ENCODE measurements at places on chromosomes 11 and 22.

DNA sequence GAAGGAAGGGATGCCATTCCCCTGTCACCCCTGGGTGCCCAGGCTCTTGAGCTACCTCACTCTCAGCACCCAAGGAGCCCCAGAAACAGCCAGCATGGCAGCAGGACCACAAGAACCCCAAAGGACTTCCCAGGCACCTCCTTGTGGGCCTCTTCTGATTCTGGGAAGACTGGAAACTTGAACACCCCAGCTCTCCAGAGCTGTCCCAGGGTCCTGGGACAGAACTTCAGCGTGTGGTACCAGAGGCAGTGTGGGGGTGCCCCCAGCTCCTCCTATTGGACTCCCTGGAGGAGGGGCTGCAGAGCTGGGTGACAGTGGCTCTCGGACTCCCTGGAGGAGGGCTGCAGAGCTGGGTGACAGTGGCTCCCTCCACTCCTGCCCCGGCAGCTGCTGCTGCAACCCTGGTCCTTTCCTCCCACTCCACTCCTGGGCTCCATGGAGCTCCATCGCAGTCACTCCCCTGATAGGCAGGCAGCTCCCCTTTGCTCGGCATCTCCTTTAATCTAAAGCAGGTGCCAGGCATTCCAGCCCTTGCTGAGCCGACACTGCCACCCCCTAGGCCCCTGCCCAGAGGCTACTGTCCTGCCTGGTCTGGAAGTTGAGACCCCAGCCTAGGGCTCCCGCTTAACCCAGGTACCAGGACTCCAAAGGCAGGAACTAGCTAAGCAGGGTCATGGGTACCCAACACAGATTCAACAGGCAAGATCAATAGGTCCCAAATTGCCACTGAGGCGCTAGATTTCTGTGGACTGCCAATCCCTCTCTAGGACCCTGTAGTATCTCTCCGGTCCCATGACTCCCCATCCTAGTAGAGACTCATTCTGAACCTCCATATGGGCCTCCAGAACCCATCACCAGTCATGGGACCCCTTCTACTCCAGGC is 2.7 kb downstream of the BCL9L start:
- DNase-seq: no peak

DNA sequence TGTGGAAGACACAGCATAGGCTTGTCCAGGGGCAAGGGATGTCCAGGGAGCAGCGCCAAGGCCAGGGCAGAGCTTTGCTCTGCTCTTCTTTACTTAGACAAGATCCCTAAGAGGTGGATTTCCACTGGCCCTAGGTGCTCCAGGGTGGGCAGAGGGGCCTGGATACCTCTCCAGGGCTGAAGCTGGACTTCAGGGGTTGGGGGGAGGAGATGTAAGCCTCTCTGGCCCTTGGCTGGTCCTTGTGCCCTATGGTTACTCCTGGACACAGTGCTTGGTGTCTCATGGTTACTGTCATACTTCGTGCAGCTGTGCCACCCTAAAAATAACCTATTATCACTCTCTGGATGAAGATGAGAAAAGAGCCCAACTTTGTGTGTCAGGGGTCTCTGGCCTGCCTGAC is 12.9 kb upstream of the KCNJ11 start:
- no peak for DNase-seq

GRCh38 chr11:121864660-121865059 is 251.4 kb downstream of the BLID start:
- DNase-seq: no peak

DNA sequence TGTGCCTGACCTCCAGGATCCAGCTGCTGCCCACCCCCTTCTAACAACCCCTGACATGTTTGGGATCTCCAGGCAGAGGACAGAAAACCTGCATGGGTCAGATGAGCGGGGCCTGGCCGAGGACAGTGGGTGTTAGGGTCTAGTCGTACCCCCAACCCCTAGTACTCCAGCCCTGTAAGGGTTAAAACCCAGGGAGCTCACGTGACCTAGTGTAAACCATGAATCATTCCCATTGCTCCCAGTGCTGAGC is 89.1 kb upstream of the CRYBB3 start:
- DNase-seq: no peak

DNA sequence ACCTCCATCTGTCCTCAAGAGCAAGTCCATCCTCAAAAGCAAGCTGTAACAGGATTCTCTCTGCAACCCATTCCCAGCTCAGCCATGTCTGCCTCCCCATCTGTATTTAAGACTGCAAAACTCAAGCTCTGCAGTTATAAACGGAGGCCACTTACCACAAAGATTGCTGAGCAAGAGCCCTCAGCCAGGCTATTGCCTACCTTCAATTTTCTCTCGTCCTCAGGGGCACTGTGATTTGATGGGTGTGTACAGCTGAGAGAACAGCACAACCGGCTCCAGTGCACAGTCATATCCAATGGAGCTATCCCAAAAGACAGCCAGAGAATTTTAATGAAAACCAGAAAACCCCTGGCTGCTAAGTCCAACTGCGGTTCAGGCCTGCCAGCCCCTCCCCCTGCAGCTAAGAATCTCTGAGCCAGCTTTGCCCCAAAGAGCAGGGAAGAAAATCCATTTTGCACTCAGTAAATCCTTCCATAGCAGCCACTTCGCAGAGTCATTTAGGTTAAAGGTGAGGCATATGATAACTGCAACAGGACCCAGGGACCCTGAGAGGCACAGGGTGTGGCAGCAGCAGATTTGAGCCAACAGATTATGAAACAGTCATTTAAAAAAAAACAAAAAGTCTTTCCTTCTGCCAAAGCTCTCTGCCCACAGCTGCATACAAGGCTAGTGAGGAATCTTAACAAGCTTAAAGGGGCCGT is 37.6 kb downstream of the RAB30 start:
- peak; percentile 84 for DNase-seq

- no peak for DNase-seq
These were observed 36.4 kb downstream of the NRXN2 start for GRCh38 chr11:64686466-64687170.

- no peak for DNase-seq
These were observed 1.6 kb downstream of the KCNJ1 start for GRCh38 chr11:128865490-128865889.

- DNase-seq: no peak
These were observed 971.4 kb downstream of the DLG2 start for GRCh38 chr11:84655712-84656111.

- peak; percentile 29 for DNase-seq
These were observed 1.9 kb upstream of the SSH3 start for GRCh38 chr11:67301313-67301921.

- DNase-seq: no peak
These were observed 729.4 kb downstream of the OPCML start for GRCh38 chr11:132802947-132803346.

DNA sequence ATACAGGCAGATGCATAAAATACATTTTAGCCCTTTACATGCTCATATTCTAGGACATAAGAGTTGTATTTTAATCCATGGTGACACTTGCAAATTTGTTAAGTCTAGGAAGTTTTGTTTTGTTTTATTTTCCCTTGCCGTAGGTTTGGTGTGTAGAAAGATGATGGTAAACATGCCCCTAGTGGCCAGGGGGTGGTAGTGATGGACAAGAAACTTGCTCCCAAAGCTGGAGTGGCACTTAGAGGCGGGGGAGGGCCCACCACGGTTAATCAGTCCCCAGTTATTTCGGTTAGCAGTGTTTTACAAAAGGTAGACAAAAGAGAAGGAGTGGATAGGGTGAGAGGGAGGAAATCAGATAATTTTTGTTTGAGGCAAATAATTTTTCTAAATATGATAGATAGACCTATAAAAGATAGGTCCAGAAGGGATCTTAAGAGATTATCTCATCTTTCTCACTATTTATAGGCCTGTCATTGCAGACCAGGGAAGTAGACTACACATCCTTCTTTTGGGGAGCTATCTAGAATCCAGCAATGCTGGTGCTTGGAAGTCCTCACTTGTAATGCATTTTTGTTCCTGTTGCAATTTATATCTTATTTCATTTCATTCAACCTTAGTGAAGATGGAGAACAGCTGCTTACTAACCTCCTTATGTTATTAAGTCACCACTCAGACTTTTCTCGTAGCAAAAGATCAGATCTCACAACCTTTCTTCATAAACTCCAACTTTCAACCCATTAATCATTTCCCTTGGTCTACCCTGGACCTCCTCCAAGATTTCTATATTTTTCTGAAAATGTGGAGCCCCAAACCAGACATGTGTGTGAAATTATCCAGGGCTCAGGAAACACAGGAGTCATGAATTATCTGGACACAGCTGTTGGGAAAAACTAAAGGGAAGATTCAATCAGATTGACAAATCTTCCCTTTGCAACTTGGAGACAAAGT is 5.9 kb upstream of the BDNF start:
- no peak for DNase-seq

GRCh38 chr11:120028181-120028896 is 109.6 kb downstream of the TRIM29 start:
- DNase-seq: no peak

- no peak for DNase-seq
These were observed 6.7 kb downstream of the BRD1 start for GRCh38 chr22:49820984-49821383.

DNA sequence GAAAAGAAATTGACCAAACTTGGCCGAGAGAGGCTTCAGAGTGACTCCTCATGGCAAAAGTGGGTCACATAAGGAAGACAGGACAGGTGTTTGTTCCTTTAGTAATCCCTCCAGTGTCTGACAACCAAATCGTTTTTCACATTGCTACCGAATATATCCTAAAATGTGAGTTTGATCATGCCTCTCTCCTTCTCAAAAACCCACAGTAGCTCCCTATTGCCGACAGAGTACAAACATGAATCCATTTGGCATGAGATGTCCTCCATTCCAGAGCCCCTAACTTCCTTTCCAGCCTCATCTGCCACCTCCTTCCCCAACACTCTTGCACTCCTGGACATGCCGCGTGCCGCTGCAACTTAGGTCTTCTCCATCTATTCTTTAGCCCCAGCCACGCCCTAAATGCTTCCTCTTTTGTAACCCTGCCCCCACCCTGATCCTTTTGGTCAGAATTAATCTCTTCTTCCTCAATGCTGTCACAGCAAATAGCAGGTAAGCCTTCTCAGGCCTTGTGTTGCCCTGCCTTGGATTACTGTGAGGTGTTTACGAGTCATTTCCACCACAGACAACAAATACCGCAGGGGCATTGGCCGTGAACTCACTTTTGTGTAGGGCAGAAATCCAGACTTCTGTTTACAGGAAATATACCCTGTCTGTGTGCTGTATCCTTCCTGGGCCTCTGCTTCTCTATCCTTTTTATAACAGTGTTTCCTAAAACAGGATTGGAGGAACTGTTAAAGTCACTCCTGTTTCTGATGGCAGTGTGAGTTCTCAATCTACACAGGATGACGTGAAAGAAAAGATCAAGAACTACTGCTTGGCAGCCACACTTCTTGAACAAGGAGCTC is 66.0 kb upstream of the FTH1 start:
- DNase-seq: peak; percentile 25

DNA sequence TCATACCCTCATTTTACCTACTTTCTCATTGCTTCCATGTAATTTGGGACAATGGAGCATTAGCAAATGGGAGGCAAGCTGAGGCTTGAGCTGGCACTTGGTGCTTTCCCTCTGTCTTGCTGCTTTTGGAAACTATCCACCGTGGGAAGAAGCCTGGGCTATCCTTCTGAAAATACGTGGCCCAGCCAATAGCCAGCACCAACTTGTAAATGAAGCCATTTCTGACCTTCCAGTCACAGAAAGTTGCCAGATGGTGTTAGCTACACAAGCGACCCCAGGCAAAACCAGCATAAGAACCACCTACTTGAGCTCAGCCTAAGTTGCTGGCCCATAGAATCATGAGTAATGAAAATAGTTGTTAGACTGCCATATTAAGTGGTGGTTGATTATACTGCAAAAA is 18.5 kb upstream of the SPON1 start:
- no peak for DNase-seq

- DNase-seq: no peak
These were observed at the start of gene ACCSL for GRCh38 chr11:44047931-44048431. Gene ACCSL, plus strand, starts transcription at chr11:44047981. Its CDS starts 56 bp downstream, at chr11:44048037.

- DNase-seq: no peak
These were observed 85.0 kb upstream of the SEPTIN5 start for GRCh38 chr22:19629331-19629719.

DNA sequence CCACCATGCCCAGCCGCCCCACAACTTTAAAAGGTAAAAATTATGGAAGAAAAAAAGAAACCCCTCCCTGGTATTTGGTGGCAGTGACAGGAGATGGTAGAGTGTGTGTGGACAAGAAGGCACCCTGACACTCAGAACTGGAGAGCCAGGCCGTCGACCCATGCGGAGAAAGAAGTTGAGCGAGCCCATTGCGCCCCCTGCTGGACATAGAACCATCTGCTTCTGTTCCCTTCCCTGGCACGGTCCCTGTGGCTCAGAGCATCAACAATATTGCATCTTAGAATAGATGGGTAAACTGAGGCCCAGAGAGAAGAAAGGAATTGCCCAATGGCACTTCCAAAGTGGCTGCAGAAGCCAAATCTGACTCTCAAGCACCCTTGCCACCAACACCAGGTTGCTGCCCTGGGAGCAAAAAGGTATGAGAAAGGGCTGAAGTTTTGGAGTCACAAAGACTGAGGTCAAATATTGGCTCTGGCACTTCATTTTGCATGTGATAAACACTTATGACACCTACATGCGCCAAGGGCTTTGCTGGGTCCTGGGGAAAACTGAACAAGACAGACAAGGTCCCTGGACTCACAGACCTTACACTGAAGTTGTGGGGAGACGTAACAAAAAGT is 8.6 kb downstream of the MRPL11 start:
- peak; percentile 67 for DNase-seq

DNA sequence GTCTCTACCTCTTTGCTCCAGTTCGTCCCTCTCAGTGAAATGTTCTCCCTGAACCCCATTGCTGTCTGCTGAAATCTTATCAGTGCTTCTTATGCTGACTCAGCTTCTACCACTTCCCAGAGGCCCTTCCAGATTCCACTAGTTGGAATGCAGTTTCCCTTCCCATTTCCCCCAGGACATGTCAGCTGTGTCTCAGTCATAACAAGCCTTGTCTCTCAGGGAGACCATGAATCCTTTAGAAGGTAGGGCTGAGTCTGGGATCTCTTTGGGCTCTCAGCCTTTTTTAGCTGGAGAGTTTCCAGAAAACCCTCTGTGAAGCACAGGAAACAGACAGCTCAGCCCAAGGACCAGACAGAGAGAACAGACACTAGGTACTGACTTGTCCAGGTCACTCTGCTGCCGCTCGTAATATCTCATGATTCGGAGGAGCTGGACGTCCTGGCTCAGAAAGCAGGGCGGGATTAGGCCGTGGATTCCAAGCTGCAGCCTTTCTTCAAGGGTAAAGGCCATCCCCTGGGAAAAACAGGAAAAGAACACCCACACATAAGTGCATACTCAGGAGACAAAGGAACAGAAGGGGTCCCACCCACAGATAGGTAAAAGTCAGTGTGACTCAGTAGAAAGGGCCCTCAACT is 113.0 kb downstream of the ME3 start:
- DNase-seq: peak; percentile 37

GRCh38 chr11:87369888-87370287 is 332.2 kb downstream of the TMEM135 start:
- DNase-seq: no peak

- peak; percentile 35 for DNase-seq
These were observed 41.7 kb upstream of the AQP11 start for GRCh38 chr11:77547863-77548551.

- no peak for DNase-seq
These were observed 7.2 kb upstream of the CYTH4 start for GRCh38 chr22:37275134-37275533.

- no peak for DNase-seq
These were observed 52.3 kb downstream of the CABIN1 start for GRCh38 chr22:24063361-24063760.

GRCh38 chr11:9874466-9874865 is 210.6 kb downstream of the SWAP70 start:
- DNase-seq: no peak

All from femur (tissue), 1 donor.